Type B pancreatic cell (in vitro differentiated cells): ENCODE measurements at places on chromosomes 2 and 18. TPM values are rescaled to one million over a fixed set of nuclear protein-coding genes. Genes with fewer than 3 reads are reported as not detected.
A peak's percentile ranks its signal among the peaks of the same experiment; 100 is the strongest.

- peak; percentile 82 for DNase-seq
- peak overlapping the region; percentile 84 for H3K4me3 ChIP-seq
- H3K4me1 ChIP-seq: peaks cover 26% of the 10 kb centered on the region
- peak overlapping the region; percentile 43 for H3K27ac ChIP-seq
- H3K27me3 ChIP-seq: peaks cover 13% of the 10 kb centered on the region
These were observed 4.8 kb downstream of the SOX11 start for GRCh38 chr2:5696945-5697521.

GRCh38 chr2:198468136-198468535 lies 663.7 kb downstream of the PLCL1 start:
- DNase-seq: no peak
- no peak overlapping the region for H3K27ac ChIP-seq
- no peaks in the 10 kb centered on the region for H3K4me1 ChIP-seq
- no peaks in the 10 kb centered on the region for H3K27me3 ChIP-seq

GRCh38 chr2:12048550-12048949 lies 302.1 kb downstream of the LPIN1 start:
- DNase-seq: no peak
- no peaks in the 10 kb centered on the region for H3K36me3 ChIP-seq
- no peak overlapping the region for H3K4me3 ChIP-seq
- no peak overlapping the region for H3K27ac ChIP-seq
- H3K4me1 ChIP-seq: no peaks in the 10 kb centered on the region

Gene INHA
- 1.2 and 1.3 TPM in 2 replicates for total RNA-seq

Gene ANKRD30B
- not detected in 2 replicates for total RNA-seq

DNA sequence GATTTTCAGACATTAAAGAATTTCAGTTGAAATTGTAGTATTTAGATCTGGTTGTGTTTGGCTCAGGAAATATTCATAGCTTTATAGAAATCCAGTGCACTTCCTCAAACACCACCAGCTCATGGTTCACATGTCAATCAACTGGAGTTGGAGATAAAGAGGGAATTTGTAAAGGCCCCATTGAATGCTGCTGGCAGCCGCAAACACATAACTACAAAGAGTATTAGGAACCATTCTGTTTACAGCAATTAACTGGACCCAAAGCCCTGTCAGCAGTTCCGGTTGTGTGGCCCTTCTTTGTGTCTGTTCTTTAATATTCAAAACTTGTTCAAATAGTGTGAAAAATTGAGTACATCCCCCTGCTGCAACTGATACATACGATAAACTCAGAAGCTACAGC lies 107.4 kb upstream of the LRRTM4 start:
- H3K4me3 ChIP-seq: no peak overlapping the region
- H3K4me1 ChIP-seq: no peaks in the 10 kb centered on the region
- no peak for DNase-seq
- no peak overlapping the region for H3K27ac ChIP-seq
- H3K27me3 ChIP-seq: no peaks in the 10 kb centered on the region

GRCh38 chr2:158228943-158229508 lies 127.3 kb downstream of the UPP2 start:
- DNase-seq: no peak
- H3K27me3 ChIP-seq: no peaks in the 10 kb centered on the region
- H3K4me1 ChIP-seq: no peaks in the 10 kb centered on the region
- no peak overlapping the region for H3K4me3 ChIP-seq
- no peaks in the 10 kb centered on the region for H3K36me3 ChIP-seq

DNA sequence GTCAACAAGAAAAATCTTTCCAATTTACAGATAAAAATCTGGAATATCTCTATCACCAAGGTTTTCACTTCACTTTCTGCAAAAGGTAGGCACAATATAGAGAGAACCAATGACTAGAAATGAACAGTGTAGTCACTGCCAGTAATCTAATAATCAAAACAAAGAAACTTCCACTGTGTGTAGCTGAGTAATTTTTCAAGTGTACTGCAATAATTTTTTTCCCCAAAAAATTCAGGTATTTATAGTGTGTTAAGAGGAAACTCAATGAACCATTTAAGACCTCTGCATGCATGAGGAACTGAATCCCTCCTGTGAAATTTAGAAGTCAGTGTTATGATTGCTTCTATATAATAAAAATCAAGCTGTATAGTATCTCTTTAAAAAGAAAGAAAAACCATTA lies 121.8 kb downstream of the MEMO1 start:
- H3K27ac ChIP-seq: no peak overlapping the region
- no peaks in the 10 kb centered on the region for H3K27me3 ChIP-seq
- H3K36me3 ChIP-seq: peaks cover 4% of the 10 kb centered on the region
- H3K4me3 ChIP-seq: no peak overlapping the region
- no peaks in the 10 kb centered on the region for H3K4me1 ChIP-seq
- no peak for DNase-seq

Gene CPO
- 0.24 and 0.51 TPM in 2 replicates for total RNA-seq

DNA sequence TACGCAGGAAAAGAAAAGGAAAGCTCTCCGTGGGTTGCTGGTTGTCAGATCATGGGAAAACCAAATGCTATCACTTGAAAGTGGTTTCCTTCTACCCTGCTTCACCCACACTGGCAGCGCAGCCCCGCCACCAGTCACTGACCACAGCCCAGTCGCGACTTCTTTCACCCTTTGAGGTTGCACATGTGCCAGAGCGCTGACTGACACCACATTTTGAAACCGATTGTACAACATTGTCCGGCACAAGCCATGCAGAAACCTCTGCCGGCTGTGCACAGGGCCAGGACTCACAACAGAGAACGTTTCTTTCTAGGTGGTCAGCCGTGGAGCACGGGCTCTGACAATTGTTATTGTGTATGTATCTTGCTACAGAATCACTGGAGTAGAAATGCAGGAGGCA lies 827.2 kb upstream of the POU3F3 start:
- H3K27me3 ChIP-seq: peaks cover 54% of the 10 kb centered on the region
- H3K4me3 ChIP-seq: no peak overlapping the region
- H3K36me3 ChIP-seq: no peaks in the 10 kb centered on the region
- no peak for DNase-seq
- H3K4me1 ChIP-seq: peaks cover 7% of the 10 kb centered on the region

Gene CLIP4
- total RNA-seq: 12.1 and 14.7 TPM in 2 replicates
